NCI-H446 (cell line): ENCODE measurements at places on chromosomes 4 and X.

DNA sequence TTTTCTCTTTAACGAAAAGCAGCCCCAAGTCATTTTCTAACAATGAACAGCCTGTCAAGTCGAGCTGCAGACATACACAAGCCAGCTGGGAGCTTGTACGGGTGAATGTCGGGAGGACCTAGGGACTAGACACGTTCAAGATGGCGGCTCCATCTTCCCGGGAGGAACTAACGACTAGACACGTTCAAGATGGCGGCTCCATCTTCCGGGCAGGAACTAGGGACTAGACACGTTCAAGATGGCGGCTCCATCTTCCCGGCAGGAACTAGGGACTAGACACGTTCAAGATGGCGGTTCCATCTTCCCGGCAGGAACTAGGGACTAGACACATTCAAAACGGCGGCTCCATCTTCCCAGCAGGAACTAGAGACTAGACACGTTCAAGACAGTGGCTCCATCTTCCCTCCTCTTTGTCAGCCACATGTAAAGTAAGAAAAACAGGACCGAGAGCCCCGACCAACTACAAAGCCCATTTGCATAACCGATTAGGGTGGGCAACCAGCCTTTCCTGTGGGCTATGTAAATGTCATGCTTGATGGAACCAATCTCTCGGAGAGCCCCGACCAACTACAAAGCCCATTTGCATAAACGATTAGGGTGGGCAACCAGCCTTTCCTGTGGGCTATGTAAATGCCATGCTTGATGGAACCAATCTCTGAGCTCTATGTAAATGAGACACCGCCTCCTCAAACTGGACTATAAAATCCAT lies 175.5 kb downstream of the DHRSX start:
- no peak for DNase-seq

DNA sequence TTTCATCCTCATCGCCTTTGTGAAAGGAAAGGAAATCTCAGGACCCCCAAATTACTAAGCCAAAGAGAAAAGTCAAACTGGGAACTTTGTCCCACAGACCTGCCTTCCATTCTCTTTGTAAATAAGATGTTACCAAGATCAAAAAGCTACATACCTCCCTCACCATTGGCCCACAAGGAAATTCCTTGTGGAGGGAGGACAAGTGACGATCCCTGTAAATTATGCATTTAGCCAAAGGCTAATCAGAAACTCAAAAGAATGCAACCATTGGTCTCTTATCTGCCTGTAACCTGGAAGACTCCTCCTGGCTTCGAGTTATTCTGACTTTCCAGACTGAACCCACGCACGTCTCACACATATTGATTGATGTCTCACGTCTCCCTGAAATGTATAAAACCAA lies 70.3 kb downstream of the SHOX start:
- no peak for DNase-seq

DNA sequence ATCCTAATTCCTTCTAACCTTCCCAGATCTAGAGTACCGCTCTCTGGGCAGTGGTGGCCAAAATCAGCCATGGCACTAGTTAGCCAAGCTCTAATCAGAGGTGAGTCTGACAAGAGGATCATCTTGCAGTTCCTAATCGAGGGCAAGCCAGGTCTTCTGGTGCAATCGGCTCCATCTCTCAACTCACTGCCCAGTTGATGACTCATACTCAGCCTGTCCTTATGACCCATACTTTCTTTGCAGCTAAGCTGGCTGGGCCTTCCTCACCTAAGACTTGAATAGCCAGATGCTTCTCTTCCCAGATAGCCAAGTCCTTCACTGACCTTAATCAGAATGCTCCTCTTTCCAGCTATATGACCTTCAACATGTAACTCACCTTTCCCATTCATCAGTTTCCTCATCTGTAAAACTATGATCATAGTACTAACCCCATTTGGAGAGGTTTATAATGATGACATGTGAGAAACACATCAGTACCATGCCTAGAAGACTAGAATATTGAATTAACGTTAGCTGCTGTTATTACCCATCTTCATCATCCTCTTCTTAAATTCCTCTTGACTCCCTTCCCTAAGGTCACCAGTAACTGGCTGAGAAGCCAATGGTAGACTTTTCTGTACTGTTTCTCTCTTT lies 57.1 kb downstream of the RELL1 start:
- DNase-seq, result no peak

DNA sequence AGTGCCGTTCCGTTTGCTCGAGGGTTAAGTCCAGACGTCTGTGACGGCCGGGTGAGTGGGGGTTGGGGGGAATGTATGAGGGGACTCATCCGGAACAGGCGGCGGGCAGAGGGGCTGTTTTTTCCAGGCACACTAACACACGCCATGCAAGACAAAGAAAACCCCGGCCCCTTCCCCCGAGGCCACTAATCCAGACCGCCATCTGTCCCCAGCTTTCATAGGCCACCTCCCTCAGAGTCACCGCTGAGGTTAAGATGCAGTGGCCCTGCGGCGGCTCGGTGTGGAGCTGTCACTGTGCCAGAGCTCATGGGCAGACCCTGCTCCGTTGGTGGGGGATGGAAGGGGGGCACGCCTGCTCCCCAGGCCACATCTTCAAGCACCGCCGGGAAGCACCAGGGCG lies 34.1 kb downstream of the SORCS2 start:
- DNase-seq, result no peak

- DNase-seq, result no peak
Observed at GRCh38 chr4:107098401-107098800, 62.3 kb upstream of the DKK2 start.

DNA sequence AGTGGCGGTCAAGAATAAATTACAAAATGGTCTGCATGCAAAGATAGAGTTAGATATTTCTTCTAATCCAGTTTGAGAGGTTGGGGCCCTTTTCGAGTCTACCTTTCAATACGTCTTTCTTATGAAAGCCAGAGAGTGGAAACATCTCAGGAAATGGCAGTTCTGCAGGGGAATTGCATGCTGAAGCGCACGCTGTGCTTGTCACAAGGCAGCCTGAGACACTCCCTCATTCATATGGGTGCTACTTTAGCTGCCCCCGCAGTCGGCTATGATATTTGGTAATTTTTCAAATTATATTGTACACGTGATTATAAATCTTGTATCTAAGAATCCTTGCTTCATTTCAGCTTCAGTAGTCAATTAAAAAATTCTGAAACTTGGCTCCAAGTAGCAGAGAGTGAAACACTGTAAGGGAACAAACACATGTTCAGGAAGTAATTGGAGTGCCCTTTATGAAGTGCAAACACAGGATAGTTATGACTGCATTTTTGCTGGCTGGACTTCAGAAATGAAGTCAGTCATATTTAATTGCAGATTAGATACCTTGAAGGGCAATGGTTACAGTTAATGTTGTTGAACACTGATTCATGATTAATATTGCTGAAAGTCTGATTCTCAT lies 145.5 kb upstream of the NAP1L5 start:
- DNase-seq, result peak; percentile 77

GRCh38 chr4:108036213-108036612 lies 46.5 kb downstream of the HADH start:
- DNase-seq, result no peak

DNA sequence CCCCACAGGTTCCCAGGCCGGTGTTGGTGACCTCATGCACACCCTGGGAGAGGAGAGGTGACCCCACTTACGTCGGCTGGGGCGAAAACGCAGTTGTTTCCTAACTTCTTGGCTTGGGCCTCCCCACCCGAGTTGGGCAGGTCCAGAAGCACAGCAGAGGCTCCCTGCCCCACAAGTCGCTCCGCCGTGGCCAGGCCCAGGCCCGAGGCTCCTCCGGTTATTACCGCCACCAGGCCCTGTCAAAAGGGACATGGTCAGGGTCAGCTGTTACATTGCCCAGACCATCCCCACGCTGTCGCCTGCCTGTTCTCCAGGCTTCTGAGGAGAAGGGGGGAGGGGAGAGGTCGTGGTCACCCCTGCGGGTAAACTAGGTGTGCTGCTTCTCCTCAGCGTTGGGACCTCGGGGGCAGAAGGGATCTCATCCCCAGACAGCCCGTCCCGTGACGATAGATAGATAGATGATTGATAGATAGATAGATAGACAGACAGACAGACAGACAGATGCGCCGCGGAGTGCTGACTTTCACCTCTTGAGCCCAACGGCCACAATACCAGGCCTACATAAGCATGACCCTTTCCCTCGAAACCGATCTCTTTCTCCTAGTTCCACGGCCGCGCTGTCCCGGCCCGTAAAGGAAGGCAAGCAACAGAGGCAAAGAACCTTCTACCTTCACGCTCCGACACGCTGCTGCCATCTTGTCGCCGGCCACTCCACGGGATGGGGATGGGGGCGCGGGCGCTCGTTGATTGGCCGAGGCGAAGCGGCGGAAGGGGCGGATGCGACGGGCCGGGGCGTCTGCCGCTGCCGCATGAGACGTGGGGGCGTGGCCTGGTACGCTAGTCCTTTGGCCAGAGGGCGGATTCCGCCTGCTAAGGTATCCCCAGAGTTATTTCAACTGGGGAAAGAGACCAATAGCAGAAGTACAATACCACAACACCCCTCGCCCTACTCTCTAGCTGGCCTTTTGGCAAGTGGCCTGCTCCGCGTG lies at the start of gene HSD17B10:
Gene HSD17B10, minus strand, starts transcription at position 720 of the 989 bp plus-strand sequence. Its CDS starts 25 bp downstream, at position 695.
- peak; percentile 14 for DNase-seq

DNA sequence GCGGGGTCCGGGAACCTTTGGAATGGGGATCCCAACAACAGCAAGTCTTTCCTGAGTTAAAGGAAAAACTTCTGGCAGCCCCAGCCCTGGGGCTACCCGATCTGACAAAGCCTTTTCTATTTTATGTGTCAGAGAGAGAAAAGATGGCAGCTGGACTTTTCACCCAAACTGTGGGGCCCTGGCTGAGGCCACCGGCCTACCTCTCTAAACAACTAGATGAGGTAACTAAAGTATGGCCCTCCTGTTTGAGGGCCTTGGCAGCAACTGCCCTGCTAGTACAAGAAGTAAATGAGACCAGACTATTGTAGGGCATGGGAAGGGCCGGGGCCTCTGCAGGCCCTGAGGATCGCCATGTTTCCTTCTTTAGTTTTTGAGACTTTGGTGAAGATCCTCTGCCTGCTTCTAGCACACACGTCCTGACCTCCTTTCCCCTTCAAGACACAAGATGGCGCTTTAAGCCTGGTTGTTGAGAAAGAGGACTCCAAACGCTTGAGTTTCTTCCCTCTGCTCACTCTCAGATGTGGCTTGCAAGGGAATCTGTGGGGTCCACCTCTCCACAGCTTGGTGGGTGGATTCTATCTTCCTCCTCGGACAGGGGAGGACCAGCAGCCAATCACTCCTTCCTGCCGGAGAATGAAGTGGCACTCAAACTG lies 18.5 kb upstream of the DRD5 start:
- DNase-seq, result no peak

- DNase-seq, result no peak
Observed at GRCh38 chr4:155973639-155974475, 20.2 kb upstream of the CTSO start.

GRCh38 chrX:130902446-130902782 lies 595 bp downstream of the ENOX2 start:
- no peak for DNase-seq

DNA sequence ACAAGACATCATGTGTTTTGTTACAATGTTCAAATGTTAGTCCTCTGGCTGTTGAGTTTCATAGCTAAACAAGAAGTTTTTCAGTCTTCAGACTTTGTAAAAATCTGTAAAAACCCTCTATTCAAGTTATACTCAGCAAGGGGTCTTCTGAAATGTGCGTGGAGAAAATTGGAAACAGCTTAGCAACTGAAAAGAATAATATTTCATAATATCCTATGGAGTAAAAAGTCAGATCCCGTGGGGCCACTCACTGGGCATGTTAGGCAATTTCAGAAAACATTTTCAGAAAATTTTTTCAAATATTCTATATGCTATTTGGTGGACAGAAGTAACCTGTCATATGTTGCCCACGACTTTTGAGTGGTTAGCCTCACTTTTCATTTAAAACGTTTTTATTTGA lies 118.3 kb downstream of the CORIN start:
- no peak for DNase-seq

GRCh38 chrX:123513585-123514278 lies 219.1 kb downstream of the THOC2 start:
- no peak for DNase-seq

DNA sequence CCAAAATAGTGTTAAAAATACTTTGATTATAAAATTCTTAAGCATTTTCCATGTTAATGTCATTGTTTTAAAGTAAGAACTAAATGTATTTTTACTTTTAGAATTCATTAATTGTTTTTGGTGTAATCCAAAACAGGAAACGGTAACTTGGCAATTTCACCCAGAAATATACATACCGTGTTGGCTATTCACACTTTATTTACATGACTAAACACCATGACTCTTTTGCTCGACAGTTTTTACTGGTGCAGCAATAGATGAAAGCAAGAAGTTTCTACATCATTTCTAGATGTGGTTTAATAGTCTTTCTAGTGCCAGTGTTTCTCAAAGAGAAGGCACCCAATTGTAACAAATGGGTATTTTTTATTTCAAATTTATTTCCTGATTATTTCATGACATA lies 25.6 kb upstream of the MAGEA1 start:
- DNase-seq, result no peak

GRCh38 chr4:100113096-100113495 lies 77.2 kb downstream of the DDIT4L start:
- DNase-seq, result no peak

DNA sequence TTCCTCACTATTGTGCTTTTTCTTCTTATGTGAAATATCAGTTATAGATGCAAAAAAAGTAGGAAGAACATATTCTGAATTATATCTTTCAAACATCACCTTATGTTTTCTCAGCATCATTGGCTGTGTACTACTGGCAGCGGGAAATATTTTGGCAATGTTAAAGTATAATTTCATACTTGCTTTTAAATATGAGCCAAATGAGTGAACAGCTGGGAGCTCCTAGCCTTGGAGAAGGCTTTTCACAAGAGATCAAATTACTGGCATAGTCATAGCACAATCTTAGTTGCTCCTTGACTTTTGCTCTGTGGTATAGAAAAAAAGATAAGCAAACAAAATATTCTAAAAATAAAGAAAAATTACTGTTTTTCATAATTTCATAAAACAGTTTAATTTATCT lies 1575.8 kb upstream of the PABPC4L start:
- DNase-seq, result peak; percentile 38

GRCh38 chr4:133377286-133377685 lies 228.2 kb downstream of the PCDH10 start:
- DNase-seq, result no peak

GRCh38 chrX:136176399-136176825 lies 29.1 kb downstream of the FHL1 start:
- DNase-seq, result no peak

- DNase-seq, result no peak
Observed at GRCh38 chrX:76428243-76429130, 977 bp downstream of the MAGEE1 start.

GRCh38 chr4:76993787-76994641 lies 44.5 kb downstream of the SEPTIN11 start:
- DNase-seq, result peak; percentile 69

- DNase-seq, result peak; percentile 7
Observed at GRCh38 chr4:24924309-24924781, 11.5 kb upstream of the CCDC149 start.

DNA sequence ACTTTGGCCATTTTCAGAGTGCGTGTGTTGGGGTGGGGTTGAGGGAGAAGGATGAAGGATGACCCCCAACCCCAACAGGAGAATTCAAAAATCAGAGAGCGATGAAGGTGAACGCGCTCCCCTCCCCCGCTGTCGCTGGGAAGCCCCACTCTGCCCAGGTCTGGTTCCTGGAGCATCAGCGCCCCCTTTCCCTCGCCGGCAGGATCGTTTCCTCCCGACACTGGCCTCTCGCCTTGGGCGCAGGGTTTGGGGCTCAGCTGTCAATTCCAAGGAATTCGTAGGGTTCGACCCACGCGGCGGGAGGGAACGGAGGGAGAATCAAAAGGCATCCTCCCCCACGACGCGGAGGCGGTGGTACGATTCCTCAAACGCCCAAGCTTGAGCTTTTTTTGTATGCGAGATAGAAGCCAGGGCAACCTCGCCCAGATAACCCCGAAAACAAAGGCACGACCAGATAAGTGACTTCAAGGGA lies 1.0 kb upstream of the PDGFRA start:
- peak; percentile 42 for DNase-seq
